COLO829 (cell line): ENCODE measurements at places on chromosomes 12 and 14.

DNA sequence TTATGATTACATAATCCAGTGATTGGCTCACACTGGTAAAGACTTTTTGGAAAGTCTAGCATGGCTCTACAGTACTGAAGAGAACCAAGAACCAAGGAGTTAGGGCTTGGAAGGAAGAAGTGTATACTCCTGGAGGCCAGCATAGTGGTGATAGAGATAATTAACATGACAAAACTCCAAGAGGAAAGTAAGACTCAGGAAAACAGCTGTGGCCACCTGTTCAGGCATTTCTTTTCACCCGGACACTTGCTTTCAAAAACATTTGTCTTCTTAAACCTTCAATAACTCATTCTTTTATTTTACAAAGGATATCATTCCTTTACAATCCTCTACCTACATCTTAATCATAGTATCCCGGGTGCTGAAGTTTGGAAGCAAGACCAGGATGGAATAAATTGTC lies 50.9 kb downstream of the KLHL28 start:
- DNase-seq, result no peak

DNA sequence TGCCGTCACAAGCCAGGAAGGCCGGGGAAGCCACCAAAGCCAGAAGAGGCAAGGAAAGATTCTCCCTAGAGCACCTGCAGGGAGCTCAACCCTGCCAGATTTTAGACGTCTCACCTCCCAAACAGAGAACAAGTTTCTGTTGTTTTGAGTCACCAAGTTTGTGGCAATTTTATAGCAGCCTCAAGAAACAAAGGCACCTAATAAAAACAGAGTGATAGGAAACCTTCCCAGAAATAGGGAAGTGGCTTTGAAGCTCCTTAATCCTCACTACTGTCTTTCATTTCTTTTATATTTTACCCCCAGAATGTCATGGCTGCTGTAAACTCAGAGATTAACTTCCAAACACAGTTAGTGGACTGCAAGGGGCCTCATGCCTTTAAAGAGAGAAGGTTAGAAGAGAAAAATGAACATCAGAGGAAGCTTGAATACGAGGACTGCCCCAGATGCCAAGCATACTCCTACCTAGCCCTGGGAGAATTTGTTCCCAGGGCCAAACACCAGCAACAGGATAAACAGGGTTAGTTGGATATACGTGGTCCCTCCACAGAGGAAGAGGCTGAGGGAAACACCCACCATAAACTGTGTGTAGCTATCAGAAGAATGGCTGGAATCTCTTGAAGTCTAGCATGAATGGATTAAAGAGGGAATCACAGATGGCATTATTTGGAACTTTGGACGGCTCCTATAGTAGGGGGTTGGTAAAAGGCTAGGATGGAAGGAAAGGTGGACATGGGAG lies 148.3 kb downstream of the KCNA5 start:
- DNase-seq, result no peak

DNA sequence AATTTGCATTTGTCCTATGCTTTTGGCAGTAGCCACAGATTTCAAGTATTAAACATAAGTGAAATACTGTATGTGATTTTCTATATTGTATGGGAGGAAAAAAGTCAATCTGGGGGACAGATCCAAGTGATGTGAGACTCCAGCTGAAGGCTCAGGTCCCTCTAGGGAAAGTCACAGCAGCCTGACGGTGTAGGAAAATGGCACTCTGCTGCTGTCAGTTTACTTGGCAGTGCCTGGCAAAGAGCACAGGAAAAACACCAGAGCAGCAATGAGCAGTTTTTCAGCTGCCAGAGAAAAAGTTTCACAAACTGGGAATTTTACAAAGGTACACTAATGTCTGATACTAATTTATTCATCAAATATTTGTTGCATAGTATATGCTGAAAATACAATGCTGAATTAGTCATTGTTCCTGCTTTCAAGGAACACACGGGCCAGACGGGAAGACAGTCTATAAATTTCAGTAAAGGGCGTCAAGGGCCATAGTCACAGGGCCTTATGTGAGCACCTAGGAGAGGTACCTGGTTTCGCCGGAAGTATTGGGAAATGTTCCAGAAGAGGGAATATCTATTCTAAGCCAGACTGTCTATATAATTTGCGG lies 66.2 kb upstream of the SLC38A2 start:
- no peak for DNase-seq

GRCh38 chr14:93308686-93309345 lies 24.0 kb downstream of the BTBD7 start:
- no peak for DNase-seq

GRCh38 chr14:44149597-44149996 lies 357.5 kb downstream of the FSCB start:
- peak; percentile 11 for DNase-seq

- DNase-seq, result no peak
These were observed 387.8 kb downstream of the AEBP2 start for GRCh38 chr12:19826980-19827550.
